CD4-positive, alpha-beta T cell (primary cell): ENCODE measurements at places on chromosomes 12 and 14.

- no peak for DNase-seq
These were observed 1.7 kb upstream of the NKX2-1 start for GRCh38 chr14:36521598-36522345.

DNA sequence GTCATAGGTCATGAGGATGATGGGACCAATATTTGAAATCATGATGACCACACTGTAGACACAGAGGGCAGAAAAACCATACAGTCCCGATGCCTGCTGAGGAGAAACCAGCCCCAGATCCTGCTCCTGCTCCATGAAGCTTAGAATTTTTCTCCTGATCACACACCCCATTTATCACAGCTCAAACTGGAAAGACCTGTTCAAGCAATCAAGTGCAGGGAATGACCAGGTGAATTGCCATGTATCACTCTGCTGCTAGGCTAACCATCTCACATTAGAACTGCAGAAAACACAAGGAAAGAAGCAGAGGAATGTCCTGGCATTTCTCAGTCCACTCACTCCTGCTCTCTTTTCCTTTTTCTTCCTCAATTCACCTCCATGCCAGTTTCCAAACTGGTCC is 18.1 kb downstream of the MANSC1 start:
- DNase-seq: no peak

- no peak for DNase-seq
These were observed 5.9 kb downstream of the ATG2B start for GRCh38 chr14:96357216-96357615.

DNA sequence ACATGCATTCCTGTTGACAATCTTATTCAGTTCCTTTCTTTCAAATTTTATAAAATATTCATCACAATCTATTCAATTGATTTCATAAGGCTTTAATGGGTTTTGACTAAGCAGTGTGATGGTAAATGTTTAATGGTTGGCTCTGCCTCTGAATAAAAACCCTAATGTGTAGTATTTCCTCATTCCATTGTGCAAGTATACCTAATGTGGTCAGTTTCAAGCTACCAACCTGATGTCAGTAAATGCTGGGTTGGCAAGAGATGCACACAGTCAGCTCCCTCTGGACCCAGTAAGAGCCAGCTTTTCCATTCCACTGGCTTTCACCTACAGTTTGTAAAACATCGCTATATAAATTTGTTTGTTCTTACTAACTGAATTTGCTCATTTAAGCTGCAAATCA is 53.9 kb downstream of the METTL25 start:
- no peak for DNase-seq

- DNase-seq: no peak
These were observed 10.8 kb downstream of the PTGR2 start for GRCh38 chr14:73862480-73862879.

DNA sequence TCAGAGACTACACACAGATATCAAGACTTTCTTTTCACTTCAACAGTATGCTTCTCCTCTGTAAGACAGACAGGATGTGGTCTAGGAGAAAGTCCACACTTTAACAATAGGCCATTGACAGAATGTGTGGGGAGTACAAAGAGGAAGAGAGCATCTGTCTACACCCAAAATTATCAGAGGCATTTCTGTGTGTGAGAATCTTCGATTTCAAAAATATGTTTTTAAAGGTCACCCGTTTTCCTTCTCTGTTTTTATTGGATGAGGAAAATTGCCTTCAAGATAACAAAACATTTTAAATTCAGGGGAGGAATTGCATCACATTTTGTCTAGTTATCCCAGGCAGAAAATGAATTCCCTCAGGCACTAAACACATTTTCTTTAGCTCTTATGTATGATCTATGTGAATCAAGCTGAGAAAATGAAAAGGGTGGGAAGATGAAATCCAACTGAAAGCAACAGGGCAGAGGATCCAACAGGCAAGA is 16.4 kb downstream of the NAV3 start:
- DNase-seq: no peak

DNA sequence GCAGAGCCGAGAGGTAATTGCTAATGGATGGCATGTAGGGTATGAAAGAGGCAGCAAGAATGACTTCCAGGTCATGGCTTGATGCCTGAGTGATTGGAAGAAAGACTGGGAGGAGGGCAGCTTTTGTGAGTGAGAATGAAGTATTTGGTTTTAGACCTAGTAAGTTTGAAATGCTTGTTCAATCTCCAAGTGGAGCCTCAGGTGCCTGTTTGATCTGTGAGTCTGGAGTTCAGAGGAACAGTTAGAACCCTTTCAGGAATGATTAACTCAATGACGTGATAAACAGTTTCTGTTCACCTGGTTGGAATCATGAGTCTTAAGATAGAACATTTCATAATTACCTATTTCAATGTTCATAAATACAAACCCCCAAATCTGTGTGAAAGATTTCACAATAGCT is 10.4 kb downstream of the KCNJ8 start:
- no peak for DNase-seq

DNA sequence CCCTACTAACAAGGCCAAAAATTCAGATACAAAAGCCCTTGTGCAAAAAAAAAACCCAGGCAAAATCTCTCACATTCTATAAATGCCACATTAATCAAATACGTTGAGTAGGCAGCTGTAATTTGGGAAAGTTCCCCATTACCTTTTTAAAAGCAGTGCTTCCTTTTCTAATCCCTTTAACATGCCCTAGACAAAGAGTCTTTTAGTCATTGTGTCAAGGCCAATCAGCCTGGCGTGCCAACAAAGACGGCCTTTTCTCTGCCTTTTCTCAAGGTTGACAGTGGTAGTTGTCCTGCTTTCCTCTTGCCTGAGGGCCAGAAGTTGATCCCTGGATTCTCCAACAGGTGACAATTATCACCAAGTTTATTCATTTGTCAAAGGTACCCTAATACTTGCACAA is 62.5 kb upstream of the METAP2 start:
- DNase-seq: no peak

DNA sequence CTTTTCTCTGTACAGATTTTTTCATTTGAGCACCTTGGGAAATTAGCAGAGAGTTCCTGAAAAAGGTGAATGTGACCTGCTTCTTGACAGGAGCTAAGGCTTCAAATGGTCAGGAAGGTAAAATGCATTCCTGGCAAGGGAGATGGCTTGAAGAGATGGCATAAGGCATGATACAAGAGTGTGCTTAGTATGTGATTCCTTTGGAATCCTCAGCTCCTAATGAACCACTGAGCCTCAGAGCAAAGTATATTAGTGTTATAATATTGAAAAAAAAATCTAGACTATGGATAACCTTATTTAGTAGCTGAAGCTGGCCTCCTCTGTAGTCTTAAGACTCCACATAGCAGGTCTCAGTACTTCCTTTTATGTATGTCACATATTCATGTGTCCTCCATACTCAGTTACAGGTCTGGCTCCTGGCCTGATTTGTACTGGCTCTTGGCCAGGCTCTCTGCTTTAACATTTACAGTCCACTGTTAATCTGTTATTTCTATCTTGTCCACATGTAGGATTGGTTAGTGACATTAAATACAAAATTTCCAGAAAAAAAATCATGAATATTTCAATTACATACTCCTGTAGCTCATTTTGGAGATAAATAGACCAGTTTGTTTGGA is 17.9 kb downstream of the TOGARAM1 start:
- DNase-seq: no peak

DNA sequence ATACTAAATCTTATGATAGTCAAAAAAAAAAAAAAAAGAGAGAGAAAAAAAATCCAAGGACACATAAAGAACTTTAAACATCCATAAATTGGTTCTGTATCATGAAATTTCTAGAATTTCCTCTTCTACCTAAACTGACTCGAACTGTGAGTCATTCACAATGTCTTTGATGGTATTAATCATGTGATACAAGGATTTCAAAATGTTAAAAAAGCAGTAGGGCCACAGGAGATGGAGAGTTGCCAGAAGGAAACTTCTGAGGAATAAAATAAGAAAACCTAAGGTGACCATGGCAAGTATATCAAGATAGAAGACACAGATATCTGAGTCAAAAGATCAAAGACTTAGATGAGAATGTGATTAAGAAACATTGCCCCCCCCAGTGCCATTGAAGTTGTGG is 1320.9 kb upstream of the FLRT2 start:
- no peak for DNase-seq
